ENCODE measurements at places on chromosomes 5 and 9.

DNA sequence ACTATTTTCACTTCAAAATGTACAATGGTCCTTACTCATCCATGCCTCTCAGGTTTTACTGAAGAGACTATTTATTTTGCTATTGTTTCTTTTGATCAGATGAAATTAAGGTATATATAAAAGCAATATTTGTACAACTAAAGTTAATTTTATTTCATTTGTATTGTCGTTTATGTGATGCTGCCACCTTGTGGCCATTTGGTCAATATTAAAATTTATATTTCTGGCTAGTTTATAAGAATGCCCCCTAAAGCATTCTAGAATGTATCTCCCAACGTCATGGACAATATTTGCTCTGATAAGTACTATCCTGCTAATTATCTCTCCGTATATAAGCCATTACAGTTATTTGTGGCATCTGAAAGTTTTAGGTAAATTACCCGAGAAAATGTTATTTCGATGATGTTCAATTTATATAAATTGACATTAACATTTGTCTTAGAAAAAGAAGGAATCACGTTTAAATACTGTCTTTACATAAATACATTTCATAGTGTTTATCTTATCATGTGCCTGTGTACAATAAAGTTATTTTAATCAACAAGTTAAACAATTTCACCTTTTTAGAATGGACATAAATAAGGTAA is 680.0 kb downstream of the TAF11L14 start:
- DNase-seq = no peak

GRCh38 chr5:125976421-125977000 is 446.7 kb upstream of the GRAMD2B start:
- DNase-seq = no peak

DNA sequence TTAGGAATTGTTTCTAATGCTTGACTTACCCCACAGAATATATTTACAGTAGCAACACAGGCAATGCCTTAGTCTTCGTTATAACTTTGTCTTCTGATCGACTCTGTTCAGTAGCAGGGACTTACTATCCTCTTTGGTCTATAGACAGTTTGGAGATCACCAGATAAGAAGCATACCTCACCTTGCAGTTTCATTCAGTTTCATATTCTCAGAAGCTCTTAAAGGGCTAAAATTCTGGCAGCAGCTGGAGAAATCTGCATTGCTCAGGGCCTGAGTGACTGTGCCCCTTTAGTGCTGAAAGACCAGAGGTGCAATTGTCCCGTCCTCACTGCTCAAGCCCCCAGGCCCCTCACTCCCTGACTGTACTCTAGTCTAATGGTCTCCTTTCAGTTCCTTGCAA is 26.0 kb downstream of the ZBTB43 start:
- DNase-seq = no peak

DNA sequence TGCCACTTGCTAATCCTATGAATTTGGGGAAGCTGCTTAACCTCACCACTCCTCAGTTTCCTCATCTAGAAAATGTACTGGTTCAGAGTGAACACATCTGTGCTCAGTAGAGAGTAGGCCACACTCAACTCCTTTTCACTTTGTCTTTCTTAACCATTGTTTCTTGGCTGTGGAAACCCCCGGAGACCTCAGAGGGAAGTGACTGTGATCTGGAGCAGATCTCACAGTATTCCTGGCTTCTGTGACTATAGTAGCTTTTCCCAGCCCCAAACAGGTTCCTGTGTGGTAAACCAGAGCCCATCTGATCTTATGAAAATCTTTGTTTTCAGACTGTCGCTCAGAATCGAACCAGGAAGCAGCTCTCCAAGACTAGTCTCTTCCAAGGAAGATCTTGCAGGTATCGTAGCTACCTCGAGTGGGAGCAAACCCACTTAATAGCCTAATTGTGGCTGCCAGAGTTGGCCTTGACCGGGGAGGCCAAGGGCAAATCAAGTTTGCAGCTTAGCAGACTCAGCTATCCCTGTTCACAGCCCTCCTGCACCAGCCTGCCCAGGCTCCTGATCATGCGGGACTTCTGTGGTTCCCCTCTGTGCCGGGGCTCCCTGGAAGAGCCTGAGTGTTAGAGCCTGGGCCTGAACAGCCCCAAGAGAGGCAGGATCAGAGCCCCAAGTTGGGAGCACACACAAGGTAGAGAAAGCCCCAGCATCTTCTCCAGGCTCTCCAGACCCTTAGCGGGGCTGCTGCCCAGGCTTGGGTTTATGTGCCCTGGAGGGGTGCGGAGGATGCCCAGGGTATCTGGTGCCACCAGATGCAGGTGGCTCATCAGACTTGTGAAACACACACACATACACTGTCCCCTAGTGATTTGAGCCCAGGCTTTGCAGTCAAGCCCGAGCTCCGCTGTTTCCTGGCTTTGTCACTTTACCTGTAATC is 52.2 kb upstream of the ANGPTL2 start:
- no peak for DNase-seq

GRCh38 chr9:132840980-132841379 is 37.1 kb downstream of the AK8 start:
- no peak for DNase-seq

- DNase-seq = no peak
Measured at GRCh38 chr9:127910613-127911205, 6.1 kb downstream of the ST6GALNAC4 start.

All from activated CD4-positive, alpha-beta T cell treated with anti-CD3 and anti-CD28 coated beads, Interleukin-2, amount 50 U/mL, for 48 hours (primary cell).